ENCODE measurements at places on chromosomes 13 and 19.

DNA sequence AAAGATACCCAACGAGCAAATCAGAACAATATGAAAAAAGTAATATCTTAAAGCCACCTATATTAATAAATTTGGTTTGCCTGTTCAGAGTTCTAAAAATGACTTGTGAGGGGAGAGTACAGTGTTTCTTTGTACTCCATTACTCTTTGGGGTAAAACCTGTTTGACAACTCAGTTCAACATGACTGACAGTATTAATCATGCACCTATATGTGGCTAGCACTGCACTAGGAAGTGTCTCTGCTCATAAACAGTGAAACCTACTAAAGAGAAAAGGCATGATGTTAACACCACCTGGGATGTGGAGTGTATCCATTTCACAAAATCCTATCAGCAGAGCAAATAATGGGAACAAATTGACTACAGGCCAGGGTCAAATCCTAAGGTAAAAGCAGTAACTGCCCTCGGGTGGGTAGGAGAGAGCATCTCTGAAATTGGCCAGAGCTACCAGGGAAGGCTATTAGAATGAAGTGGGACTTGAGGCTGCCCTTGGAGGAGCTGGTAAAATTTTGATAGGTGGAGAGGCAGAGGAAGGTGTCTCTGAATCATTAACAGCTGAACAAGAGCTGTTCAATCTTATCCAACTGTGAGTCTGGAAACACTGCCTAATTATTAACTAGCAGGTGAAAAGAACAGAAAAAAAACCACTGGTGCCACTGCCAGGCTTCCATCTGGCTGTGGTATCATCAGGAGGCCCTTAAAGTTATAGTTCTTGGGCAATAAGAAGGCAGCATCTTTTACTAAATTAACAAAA lies 365.1 kb downstream of the DNAJC15 start:
- DNase-seq = no peak

- no peak for DNase-seq
Observed at GRCh38 chr19:30084390-30084819, 142.4 kb downstream of the URI1 start.

DNA sequence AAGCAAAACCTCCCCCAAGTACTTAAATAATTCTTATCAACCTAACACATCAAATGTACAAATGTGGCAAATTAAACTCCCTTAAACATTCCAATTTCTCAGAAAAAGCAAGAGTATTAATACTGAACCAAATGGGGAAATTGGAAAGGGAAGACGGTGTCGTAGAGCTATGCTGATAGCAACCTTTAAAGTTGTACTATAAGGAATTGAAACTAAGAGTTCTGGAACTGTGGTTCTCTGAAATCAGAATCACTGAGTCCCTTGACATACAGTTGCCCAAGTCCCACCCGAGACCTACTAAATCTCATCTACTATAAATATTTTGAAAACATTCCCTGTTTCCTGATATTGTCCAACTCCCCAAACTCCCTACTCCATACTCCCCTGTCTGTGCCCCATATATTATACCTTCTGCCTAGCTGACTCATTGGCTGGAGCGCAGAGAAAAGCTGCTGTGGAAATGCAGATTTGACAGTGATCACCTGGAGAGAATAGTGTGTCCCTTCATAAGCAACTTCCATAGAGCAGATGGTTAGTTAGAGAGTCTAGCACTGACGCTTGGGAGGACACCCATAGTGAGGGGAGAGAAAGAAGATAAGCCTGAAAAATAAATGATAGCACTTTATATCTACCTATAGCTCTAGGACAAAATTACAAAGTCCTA lies 51.4 kb upstream of the ITM2B start:
- DNase-seq = no peak

DNA sequence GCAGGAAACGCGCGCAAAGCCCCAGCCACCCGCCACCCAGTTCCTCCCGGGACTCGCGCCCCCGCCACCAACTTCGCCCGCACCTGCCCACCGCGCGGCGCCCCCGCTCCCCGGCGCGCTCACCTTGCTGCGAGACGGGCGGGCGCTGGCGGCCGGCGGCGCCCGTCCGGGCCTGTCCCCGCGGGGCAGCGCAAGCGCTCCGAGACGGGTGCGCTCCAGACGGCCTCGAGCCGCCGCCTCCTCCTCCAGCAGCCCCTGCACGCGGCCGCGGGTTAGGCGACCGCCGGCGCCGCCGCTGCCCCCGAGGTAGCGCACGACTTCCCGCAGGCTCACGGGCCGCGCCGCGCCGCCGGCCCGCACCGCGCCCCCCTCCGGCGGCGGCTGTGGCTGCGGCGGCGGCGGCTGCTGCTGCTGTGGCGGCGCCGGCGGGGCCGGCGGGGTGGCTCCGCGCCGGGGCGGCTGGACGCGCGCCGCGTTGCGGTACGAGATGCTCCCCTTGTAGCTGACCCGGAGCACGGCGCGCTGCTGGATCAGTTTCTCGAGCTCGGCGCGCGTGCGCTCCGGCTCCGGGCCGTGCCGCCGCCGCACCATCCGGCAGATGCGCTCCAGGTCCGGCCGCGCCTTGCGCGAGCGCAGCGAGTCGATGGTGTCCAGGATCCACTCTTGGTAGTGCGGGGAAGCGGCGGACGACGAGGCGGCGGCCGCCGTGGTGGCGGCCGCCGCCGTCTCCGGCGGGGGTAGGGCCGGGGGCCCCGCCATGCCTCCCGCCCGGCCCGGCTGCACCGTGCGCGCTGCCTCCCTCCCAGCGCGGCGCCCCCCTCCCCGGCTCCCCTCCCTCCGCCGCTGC lies 666 bp downstream of the SAMD1 start:
- DNase-seq = no peak

DNA sequence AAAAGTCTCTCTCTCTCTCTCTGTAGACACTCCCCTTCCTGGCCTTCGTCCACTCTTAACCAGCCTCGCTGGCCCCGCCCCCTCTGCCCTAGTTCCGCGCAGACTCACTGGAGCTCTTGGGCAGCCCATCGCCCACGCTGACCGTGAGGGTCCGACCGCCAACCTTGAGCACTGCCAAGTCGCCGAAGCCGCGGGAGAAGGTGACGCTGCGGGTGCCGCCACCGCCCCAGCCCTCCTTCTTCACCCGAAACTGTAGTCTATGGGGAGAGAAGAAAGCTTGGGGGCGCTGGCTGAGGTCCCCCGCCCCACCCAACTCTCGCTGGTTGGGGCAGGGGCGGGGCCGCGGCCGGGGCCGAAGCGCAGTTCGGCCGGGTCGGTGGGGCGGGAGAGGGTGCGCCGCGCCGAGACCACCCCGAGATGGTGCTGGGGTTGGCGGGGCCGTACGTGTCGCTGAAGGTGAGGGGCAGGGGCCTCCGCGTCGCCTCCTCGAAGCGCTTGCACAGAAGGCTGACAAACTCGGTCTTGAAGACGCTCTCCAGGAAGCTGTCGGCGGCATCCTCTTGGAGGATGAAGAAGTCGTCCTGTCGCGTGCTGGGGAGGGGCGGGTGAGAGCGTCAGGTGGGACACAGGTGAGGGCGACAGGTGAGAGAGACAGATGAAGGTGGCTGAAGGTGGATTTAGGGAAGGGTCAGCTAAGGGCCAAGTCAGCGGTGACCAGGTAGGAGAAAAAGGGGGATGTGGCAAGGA lies 12.6 kb upstream of the ZNF414 start:
- peak; percentile 75 for DNase-seq

DNA sequence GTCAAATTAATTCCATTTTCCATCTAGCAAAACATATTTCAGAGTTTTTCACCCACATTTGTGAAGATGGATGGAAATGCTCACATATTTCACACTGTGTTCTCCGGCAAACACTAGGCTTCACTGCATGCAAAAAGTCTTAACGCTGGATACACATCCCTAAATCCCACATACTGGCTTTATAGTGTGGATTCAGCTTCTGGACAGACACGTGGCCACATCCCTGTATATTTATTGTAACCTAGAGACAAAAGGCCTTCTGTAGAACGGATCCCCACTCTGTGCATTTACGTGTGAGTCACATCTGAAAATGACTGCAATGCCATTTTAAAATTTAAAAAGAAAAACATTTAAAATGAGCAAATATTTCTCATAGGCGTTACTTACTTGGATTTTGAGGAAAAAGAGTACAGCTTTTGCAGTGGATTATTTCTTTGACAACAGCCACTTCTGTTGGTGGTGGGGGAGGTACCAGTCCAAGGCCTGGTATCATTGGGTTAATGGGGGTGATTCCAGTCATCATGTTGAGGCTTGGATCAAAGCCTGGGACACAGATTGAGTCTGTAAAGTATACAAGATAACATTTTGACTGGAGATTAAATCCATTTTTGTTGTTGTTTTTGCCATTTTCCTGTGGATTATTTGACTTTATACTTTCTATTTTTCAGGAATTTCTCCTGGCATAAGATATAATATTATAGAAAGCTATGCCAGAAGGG lies 337.7 kb downstream of the DNAJC15 start:
- DNase-seq = no peak

- no peak for DNase-seq
Observed at GRCh38 chr19:29683009-29683408, 17.7 kb downstream of the PLEKHF1 start.

- no peak for DNase-seq
Observed at GRCh38 chr19:8513036-8513686, 806 bp downstream of the ZNF414 start.

GRCh38 chr13:20608438-20609020 lies 41.6 kb downstream of the IFT88 start:
- no peak for DNase-seq

DNA sequence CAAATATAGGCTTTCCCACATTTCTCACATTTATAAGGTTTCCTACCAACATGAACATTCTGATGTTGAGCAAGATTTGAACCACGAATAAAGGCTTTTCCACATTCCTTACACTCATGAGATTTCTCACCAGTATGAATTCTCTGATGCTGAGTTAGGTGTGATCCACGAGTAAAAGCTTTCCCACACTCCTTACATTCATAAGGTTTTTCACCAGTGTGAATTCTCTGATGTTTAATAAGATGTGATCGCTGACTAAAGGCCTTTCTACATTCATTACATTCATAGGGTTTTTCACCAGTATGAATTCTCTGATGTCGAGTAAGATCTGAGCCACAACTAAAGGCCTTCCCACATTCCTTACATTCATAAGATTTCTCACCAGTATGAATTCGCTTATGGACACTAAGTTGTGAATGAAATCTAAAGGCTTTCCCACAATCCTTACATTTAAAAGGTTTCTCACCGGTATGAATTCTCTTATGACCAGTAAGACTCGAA lies 19.0 kb downstream of the ZNF790 start:
- DNase-seq = no peak

DNA sequence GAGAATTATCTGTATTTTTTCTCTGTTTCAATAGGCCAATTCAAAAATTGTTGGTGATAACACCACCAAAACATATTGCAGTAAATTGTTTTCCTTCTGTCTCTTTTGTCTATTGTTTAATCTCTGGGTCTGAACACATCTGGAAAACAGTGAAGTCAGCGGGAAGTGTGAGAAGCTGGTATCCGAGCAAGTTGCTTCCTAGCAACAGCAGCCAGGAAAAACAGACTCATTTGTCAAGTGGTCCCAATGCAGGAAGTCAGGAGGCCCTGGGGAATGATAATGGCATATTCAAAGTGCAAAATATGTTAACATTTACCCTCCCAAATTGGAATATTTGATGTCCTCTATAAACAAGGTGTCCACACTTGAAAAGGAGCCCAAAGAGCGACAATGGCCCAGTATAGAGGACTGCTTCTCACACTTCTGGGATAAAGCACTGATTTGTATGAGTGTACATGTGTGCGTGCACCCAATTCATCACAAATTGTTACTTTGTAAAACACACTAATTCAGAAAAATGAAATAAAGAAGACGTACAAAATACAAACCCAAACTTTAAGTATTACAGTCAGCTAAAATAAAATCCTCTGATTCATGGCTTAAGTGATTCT lies 515.0 kb downstream of the TBC1D4 start:
- no peak for DNase-seq

DNA sequence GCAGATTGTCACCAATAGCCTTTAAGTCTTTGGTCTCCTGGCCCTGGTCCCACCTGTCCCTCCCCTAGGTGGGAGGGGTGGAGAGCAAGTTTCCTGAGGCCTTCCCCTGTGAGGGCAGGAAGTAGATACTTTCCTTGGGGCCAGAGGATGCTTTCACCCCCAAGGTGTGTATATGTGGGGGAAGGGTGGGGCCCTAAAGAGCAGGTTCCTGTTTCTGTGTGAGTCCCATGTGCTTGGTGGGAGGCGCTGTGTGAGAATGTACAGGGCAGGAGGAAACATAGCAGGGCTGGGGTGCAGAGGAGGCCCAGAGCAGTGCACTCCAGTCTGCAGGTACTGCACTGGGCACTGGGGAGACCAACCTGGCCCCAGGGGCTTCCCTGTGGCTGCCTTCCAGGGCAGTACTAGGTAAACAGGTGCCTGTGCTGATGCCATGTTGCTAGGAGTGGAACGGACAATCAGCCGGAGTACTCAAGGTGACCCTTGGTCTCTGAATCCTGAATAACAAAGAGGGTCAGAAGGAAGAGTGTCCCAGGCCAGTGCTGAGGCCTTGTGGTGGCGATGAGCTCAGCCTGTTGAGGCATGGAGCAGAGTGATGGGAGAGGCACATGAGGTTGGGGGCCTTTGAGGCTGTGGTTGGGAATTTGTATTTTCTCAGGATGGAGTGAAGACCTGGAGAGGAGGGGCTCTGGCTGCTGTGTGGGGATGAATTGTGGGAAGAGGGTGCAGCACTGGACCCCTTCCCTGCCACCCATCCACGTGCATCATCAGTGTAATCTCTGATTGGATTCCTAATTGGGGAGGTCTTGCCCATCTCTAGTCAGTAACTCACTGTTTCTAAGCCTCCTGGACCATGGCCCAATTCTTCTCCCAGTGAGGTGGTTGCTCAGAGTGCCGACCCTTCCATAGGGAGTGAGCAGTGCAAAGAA lies 5.1 kb downstream of the EGLN2 start:
- no peak for DNase-seq

- no peak for DNase-seq
Observed at GRCh38 chr19:517721-518597, 10.7 kb downstream of the TPGS1 start.

- DNase-seq = no peak
Observed at GRCh38 chr19:47155148-47155547, 24.5 kb downstream of the SAE1 start.

- DNase-seq = no peak
Observed at GRCh38 chr13:45870232-45870631, 18.7 kb upstream of the SIAH3 start.

DNA sequence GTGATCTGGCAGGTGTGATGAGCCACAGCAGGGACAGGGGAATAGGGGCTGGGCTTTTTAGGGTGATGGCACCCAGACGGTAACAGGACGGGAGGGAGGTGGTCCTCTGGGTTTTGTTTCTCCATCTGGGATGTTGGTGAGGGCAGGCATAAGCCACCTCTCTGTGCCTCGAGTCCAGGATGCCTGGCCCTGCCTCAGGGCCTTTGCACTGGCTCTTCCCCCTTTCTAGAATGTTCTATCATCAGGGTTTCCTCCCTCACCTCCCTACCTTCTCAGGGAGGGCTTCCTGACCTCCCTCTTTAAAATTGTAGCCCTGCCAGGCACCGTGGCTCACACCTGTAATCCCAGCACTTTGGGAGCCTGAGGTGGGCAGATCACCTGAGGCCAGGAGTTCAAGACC lies 6.6 kb downstream of the CERS4 start:
- no peak for DNase-seq

- DNase-seq = no peak
Observed at GRCh38 chr19:17243211-17243829, 2.4 kb downstream of the NR2F6 start.

Data from H54 (cell line).